ENCODE measurements at places on chromosomes 7 and 10.

DNA sequence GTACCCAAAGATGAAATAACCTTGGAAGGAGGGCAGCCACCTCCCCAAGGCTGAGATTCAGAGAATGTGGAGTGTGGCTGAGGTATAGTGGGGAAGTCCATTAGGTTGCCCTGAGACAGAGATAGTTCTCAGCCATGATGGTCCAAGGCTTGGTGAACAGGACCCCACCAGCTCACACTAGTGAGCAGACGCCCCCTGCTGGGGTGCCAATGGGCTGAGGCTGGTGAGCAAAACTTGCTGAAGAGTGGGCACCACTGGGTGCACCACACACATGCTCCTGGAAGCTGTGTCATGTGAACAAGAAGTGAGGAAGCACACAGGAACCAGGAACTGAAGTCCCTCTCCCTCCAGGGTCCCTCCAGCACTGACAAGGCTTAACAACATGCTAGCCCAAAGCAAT lies 8.9 kb downstream of the FBXL13 start:
- DNase-seq = no peak

DNA sequence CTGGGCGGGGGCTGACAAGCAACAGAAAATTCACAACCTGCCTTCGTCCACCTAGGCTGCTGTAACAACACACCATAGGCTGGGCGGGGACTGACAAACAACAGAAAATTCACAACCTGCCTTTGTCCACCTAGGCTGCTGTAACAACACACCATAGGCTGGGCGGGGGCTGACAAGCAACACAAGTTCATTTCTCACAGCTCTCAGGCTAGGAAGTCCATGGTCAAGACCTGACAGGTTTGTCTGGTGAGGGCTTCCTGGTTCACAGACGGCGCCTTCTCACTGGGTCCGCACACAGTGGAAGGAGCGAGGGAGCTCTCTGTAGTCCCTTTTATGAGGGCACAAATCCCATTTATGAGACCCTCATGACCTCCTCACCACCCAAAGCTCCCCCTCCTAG lies 52.2 kb downstream of the DIP2C start:
- no peak for DNase-seq

- DNase-seq = no peak
Measured at GRCh38 chr10:101818872-101819633, 809 bp upstream of the OGA start.

DNA sequence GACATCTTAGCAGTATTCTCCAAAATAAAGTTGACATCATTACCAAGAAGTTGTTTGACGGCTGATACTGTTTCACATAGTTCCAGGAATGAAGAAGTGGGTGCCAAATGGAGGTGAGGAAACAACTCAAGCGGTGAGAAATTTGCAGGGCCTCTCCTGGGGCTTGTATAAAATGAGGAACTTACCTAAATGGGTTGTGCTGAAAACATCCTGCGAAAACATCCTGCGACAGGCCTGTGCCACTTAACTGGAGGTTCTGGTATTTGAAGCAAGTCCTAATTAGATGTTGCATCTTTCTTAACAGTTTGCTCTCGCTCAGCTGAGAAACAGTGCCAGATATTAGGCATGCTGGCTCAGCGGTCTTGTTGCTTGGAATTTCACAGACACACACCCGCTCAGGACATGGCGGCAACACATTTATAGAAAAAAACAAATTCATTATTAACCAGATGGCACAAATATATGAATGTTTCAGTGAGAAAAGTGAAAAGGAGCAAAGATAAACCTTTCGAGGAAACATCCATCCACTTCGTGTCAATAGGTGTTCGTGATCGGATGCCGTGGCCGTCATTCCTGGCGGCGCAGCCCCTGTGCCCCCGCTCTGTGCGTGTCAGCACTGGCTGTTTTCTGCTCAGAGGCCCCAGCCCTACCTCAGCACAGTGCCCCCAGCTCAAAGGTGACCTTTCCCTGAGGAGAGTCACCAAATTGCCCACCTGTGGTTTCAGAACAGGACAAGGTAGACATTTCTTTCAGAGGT lies 48.1 kb downstream of the CDC123 start:
- no peak for DNase-seq

DNA sequence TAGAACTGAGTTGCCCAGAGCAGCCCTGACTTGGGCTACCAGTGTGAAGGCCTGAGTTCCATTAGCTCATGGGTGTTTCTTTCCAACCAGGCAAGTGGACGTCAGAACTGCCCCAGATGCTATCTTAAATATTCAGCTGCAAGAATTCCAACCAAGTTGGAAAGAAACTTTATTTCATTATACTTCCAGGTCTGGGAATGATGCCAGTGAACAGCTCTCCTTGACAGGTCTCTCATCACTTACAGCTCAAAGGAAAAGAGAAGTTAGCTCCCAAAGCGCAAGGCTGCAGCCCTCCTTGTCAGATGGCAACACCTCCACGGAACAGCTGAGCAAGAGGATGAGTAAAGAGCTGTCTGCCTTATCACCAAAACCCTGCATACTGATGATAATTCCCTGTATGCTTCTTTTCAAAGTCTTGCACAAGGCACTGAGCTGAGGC lies 255.5 kb upstream of the AOAH start:
- no peak for DNase-seq

GRCh38 chr10:79434821-79435251 lies 10.6 kb downstream of the ZCCHC24 start:
- no peak for DNase-seq

DNA sequence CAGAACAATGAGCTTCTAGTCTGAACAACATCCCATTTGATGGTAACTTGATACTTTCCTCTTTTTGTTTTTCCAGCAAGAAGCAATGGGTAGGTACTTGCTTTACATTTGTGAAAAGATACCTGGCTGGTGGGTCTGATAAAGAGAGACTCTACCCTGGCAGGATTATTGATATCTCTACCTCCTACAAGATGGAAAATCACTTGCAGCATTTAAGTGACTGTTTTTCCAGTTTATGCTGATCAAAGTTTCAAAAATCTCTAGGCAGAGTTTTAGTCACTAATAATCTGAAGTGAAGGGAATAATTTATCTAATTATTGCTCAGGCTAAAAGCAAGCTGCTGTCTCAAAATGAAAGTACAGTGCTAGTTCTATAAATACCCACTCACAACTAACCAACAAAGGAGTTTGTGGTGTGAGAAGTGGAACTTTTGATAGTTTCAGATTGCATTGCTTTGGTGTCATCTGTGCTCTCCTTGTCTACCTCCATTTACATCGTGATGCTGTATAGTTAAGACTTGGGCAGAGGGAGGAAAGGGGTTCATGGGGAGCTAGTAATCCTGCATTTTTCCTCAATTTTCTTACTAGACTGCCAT lies 86.0 kb upstream of the ANKRD1 start:
- no peak for DNase-seq

- no peak for DNase-seq
Measured at GRCh38 chr7:93203496-93203895, 22.8 kb downstream of the HEPACAM2 start.

GRCh38 chr7:131501422-131501821 lies 55.0 kb downstream of the PODXL start:
- no peak for DNase-seq

- no peak for DNase-seq
Measured at GRCh38 chr10:112218960-112219359, 35.4 kb upstream of the GPAM start.

DNA sequence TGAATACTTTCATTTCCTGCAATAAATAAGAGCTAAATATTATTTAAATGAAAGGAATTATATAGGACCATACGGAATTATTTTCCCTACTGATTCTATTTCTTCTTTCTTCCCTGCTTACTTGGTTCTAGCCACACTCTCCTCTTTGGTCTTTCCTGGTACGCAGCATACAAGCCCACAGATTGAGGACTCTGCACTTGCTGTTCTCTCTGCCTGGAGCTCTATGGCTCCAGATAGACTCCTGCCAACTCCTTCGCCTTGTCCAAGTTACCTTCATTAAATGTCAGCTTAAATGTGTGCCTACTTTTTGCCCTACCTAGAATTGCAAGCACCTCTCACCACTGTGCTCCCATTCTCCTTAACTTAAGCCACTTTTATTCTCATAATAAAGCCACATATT lies 203.4 kb downstream of the MDFIC start:
- no peak for DNase-seq
